ENCODE measurements at places on chromosomes 4 and X.

GRCh38 chrX:2183193-2183725, 317.5 kb downstream of the DHRSX start:
- DNase-seq: no peak

DNA sequence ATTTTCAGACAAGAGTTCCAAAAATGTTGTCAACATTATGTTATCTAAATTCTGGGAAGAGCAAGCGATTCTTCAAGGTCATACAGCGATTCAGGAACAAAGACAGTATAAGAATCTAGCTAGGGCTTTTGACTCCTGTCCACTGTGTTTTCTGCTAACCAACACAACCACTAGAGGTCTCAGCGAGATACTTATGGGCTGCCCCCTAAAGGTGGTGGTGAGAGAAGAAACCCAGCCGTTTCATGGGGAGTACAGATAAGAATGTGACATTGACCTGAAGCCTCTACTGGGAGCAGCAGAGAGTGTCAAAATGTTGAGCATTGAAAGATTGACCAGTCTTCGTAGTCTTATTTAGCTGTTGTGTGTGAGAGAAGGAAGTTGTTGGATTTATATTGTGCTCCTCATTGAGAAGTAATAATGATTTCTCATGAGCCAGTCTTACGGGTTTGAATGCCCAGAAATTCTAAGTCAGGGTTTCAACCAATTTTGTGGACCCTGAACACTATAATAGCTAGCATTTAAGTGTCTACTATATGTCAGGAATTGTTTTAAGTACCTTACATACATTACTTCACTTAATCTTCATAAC, 168.3 kb downstream of the SPRY1 start:
- peak; percentile 48 for DNase-seq

DNA sequence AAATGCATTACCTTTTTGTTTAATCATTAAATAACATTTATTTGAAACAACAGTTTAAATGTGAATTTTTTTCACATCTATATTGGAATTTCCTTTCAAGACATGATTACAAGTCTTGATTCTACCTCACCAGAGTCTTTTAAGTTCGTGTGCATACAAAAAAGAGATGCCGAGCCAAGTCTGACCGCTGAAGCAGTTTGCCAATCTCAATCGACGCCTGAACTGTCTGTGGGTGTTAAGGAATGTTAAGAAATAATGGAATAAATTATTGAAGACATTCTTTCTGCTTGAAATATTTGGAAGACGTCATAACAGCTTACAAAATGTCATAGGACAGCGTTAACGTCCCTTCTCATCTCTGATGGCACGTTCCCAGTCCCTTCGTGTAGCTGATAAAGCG, 27.9 kb upstream of the TNIP3 start:
- DNase-seq: no peak

DNA sequence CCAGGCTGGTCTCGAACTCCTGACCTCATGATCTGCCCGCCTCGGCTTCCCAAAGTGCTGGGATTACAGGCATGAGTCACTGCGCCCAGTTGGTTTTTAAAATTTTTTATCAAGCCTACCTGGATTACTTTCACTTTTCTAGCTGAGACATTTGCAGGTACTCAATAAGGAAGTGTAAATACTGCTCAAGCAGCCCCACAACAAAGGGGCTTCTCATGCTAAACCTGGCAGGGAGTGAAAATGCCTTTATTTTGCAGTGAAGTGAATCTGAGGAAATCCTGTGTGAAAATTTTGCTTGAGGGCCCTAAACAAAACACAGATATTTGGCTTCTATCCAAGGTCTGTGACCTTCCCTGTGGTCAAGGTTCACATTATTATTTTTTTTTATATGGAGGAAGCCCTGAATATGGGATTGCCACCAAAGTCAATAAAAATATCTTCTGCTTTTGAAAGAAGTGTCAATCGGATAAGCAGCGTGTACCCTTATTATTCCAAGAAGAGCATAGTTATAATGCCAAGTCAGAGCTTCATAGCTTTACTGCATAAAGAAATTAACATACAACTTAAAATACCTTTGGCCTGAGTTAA, 481.0 kb downstream of the SH2D1A start:
- no peak for DNase-seq

DNA sequence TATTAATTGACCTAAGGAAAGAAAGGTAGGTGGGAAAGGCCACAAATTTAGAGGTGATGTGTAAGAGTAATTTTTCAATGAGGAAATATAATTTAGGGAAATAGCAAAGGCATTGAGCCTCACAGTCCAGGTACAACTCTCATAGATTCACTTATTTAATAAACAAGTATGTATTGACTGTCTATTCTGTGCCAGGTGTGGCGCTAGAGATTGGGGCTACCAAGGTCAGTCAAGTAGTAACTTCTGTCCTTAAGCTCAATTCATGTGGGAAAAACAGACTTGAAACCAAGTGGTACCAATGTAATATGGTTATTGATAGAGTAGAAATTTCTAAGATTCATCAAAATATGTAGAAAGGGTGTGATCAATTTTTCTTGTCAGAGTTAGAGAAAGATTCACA, 257.5 kb downstream of the C4orf33 start:
- no peak for DNase-seq

- DNase-seq: no peak
Measured at GRCh38 chrX:39898147-39898546, 199.6 kb downstream of the BCOR start.

- peak; percentile 50 for DNase-seq
Measured at GRCh38 chrX:40097141-40097503, 636 bp downstream of the BCOR start.

GRCh38 chr4:127448986-127449385, 183.8 kb upstream of the INTU start:
- no peak for DNase-seq

DNA sequence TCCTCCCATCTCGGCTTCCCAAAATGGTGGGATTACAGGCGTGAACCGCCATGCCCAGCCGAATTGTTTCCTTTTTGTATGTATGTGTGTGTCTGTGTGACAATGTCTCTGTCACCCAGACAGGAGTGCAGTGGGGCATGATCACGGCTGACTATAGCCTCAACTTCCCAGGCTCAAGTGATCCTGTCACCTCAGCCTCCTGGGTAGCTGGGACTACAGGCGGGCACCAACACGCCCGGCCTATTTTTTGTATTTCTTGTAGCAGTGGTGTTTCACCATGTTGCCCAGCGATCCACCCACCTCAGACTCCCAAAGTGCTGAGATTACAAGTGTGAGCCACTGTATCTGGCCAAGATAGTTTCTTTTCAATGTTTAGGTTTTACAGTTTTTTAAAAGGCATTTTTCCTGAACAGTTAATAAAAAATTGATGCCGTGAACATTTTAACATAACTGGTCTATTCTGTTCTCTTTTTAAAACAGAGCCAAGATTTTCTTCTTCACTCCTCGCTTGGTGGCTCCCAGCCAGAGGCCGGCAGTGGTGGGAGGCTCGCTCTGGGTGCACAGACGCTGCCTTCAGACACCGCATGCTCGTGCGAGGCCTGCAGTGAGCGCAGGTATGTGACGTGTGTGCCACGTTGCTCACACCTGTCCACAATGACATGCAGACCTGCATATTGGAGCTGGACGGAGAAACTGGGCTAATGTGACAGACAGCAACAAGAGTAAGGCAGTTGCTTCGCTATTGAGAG, 88.5 kb downstream of the FAM193A start:
- no peak for DNase-seq

GRCh38 chr4:81052119-81053068, 21.9 kb downstream of the BMP3 start:
- DNase-seq: peak; percentile 44

GRCh38 chr4:38618505-38618904, 45.5 kb upstream of the KLF3 start:
- DNase-seq: no peak

DNA sequence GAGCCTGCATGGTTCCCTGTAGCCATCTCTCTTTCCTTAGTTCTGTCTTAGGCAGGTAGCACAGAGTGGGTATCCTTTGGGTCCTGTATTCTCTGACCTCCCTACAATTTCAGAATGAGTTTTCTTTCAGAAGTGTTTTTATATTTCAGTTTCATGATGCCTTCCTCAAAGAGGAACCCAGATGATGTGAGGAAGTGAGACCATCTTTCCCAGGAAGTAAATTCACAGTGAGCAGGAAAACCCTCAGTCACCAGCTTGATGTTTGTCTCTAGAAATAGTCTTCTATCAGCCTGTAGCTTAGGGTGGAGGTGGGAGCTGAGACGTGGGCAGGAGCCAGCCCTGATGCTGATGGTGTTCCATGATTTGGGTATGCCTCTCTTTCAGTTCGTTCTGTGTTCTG, 16.9 kb downstream of the PLAC1 start:
- DNase-seq: no peak

DNA sequence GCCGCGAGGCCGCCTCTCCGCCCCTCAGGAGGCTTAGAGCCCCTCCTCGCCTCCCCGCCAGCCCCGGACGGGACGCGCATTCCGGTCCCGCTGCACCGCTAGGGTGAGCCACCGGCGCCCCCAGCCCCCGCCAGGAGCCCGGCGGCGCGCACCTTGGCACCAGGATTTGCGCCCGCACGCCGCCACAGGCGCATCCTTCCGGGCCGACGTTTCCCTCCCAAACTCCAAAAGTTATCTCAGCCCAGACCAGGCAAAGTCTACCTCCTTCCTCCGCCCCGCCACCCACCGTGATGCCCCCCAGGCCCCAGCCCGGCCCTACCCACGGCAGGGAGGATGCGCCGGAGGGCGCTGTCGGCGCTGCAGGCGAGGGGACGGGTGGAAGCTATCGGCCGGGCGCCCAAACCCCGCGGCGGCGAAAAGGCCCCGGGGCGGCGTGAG, 538 bp downstream of the SCML2 start:
- DNase-seq: peak; percentile 4

DNA sequence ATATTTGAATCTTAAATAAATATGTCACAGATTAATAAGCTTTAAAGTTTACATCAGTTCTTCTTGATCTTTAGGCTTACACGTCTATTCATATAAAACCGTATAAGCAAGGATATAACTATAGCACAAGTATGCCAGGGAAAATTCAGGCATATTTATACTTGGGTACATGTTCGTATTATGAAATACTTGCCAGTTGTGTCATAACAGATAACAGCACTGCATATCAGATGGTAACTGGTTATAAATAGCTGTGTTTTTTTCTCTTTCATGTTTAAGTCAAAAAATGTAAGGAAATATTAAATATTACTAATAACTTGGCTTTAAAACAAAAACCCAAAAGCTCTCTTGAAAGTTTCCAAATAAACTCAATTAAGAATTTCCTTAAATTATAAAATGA, 17.5 kb downstream of the BRWD3 start:
- DNase-seq: no peak

- DNase-seq: no peak
Measured at GRCh38 chrX:37959212-37960021, 46.9 kb upstream of the SYTL5 start.

GRCh38 chrX:25976683-25977310, 161.3 kb upstream of the MAGEB18 start:
- no peak for DNase-seq

GRCh38 chr4:154946113-154946512, 165.0 kb downstream of the RBM46 start:
- DNase-seq: no peak

All from activated CD4-positive, alpha-beta T cell treated with anti-CD3 and anti-CD28 coated beads for 4 hours (primary cell).